Body of pancreas (tissue), 4 donors: ENCODE measurements at places on chromosomes 12 and 14. TPM values are rescaled to one million over a fixed set of nuclear protein-coding genes. Genes with fewer than 3 reads are reported as not detected.

- DNase-seq = no peak
Measured at GRCh38 chr12:110330544-110330943, 49.5 kb downstream of the ATP2A2 start.

DNA sequence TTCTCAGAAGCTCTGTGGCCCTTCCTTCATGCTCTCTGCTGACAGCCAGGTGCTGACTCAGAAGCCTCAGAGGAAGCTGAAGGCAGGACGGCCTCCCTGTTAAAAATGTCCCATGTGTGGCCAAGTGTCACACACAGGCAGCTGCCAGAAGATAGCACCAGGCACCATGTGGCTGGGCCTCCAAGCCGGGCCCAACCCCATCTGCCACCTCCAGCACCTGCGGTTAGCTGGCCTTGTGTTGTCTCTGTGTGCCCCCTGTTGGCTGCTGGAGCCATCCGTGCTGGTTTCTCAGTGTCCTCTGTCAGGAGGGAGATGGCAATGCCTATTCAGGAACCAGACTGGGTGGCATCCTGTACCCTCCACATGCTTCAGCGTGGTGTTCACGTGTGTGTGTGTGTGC is 63.2 kb downstream of the TSPAN11 start:
- DNase-seq = peak; percentile 41

- no peak for DNase-seq
Measured at GRCh38 chr14:98890556-98891340, 381.2 kb downstream of the BCL11B start.

DNA sequence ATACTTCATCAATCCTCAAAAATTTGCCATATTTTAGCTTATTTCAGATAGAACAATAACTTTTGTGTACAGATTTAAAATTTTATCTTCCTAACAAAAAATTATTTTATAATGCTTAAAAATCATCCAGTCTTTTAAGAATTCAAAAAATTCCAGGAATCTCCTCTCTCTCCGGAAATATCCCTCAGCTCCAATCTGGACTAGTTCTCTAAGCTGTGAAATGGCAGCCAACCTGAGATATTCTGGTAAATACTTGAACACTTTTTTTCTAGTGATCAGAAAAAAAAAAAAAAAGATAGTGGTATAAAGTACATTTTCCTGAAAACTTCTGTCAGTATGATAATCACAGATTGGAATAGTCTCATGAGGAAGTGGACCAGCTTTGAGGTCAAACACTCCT is 57.6 kb downstream of the SSPN start:
- DNase-seq = no peak

Gene SPTSSA
- total RNA-seq = 14.5 TPM
